ENCODE measurements at places on chromosomes 7 and 10.

GRCh38 chr7:52107355-52107754, 790.7 kb upstream of the COBL start:
- DNase-seq, result no peak

- no peak for DNase-seq
These were observed 104.7 kb downstream of the SFMBT2 start for GRCh38 chr10:7306147-7306546.

- no peak for DNase-seq
These were observed 106.8 kb downstream of the APBB1IP start for GRCh38 chr10:26544932-26545331.

GRCh38 chr10:19977097-19977521, 160.9 kb downstream of the PLXDC2 start:
- DNase-seq, result no peak

DNA sequence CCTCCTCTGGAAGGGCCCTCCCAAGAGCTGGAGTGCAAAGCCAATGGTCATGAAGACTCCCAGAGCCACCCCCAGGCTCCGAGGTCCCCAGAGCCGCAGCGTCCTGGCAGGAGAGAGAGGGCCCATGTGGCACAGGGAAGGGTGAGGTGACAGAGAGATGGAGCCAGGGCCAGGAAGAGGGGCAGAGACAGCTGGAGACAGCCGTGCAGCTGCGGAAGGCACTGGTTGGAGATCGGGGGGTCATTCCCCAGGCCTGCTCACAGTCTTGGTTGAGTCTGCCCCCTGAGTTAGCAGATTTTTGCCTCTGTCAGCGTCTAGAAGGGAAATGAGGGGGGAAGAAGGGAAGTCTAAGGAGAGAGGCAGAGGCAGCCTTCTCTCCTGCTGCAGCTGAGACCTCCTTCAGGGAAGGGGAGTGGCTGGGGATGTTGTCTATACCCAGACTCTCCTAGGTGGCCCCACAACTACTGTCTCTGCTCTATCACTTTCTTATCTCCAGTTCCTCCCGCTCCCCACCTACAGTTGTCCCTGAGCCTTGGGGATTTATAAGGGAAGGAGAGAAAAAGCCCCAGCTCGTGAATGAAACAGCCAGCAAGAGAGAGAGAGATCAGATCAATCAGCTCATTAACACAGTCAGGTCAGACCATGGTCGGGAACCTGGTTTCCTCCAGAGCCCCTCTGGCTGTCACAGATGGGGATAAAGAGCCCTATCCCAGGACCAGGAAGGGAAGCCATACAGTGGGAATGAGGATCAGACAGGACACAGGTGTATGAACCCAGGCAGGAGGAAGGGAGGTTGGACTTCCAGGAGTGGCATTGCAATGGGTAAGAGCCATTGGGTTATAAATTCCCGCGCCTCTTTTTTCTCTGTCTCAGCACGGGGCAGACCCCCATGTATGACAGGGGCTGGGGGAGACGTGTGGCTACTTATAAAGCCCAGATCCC, 1.2 kb downstream of the GAL3ST4 start:
- DNase-seq, result no peak

GRCh38 chr7:45576249-45576929, 2.2 kb downstream of the ADCY1 start:
- DNase-seq, result no peak

DNA sequence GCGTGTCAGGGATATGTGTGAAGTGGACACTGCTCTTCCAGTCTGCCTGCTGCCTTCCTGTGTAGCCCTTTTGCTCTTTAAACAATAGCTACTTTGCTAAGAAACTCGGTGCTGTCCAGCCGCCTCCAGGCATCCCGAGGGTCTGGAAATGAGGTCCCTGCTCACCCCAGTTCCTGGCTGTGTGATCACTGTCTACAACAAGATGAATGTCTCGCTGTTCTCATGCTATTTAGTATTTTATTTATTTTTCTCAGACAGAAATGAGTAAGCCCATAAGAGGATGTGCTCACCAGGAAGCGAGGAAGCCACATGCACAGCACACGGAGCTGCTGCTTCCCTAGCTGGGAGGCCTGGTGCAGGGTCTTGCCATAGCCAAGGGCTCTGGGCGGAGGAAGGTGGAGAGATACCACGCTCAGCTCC, 167.0 kb upstream of the PITRM1 start:
- no peak for DNase-seq

GRCh38 chr7:110105840-110106239, 985.1 kb upstream of the LRRN3 start:
- DNase-seq, result no peak

DNA sequence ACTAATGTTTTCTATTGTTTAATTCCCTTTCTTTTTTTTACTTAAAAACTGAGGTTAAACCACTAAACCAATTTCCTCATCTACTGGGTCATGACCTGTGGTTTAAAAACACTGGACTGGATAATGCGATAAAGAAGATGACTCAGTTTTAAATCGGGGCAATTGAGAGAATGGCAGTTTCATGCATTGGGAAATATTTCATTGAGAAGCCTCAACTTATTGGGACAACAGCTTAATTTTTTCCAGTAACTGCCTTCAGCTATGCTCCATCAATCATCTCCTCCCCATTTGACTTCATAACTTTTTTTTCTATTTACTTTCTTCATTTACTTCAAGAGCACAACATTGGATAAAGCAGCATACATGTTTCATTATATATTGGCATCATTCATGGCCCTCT, 61.8 kb upstream of the MET start:
- no peak for DNase-seq

GRCh38 chr10:11381511-11381910, 229.9 kb downstream of the USP6NL start:
- no peak for DNase-seq

DNA sequence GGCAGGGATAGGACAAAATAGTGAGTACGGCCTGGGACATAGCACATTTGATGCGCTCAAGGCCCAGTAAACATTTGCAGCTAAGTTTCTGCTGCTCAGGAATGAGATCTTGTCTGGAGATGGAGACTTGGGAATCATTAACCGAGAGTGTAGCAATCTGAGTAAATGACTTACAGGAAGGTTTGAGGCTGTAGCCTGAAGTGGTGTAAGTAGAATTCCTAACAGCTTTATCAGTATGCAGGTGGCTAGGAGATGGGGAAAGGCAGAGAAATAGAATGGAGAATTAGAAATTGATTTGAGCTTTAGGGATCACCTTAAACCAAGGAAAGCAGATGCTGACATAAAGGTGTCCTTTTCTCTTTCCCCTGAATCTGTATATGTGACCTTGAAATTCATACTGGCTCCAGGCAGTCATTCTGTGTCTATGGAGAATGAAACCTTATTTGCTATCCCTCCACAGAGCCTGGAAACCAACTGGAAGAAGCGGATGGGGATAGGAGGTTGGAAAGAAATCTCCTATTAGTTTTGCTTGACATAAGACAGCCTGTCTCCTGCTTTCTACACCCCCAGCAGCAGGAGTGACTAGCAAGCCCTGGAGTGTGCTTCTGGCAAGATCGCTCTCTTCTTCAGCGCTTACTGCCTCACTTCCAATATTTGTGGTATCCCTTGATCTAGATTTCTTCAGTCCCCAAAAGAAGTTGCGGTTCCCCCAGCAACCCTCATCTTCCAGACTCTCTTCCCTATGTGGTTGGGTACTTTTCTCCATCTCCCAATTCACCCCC, 6.4 kb upstream of the PON2 start:
- DNase-seq, result no peak

DNA sequence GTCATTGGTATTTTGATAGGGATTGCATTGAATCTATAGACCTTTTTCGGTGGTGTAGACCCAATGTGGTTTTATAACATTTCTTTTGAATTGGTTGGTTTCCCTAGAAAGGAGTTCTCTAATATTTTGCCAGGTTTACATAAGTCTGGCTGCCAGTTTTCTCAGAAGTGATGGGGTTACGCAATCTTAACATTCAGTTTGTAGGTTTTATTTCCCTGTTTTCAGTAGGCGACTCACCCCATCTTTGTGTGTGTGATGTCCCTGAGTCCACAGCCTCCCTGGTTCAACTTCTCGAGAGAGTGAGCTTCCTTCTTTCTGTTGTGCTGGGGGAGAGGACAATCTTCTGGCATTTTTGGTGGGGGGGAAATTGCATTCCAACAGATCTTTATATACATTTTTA, 9.6 kb upstream of the KIF5B start:
- no peak for DNase-seq

DNA sequence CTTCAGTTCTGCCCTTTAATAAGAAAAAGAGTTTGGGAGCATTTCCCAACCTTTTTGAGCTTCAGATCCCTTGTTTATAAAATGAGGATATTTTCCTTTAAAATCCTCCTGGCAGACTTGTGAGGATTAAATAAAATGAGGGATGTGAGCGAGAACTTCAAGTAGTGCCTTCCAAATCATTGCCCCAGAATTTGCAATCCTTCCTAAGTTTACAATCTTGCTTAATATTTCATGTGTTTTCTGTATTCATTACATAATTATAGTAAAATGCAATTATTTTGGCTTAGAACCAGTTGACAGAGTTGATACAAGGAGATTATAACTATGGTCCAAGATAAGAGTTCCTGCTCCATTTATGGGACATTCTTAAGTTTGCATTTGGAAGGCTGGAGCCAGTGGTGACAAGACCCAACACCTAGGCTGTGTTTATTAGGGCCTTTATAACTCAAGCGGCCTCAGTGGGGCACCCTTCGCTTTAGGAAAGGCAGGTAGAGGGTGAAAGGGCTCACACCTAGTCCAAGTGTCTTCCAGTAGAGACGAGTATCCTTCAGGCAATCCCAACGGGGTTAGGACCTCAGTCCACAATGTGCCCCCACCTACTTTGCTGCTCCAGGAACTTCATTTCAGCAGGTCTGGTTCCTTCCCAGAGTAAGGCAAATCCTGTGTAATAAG, 317.5 kb downstream of the WDR11 start:
- DNase-seq, result no peak

- DNase-seq, result no peak
These were observed 931 bp downstream of the SH2D4B start for GRCh38 chr10:80538481-80539185.

- DNase-seq, result no peak
These were observed 8.1 kb downstream of the CHN2 start for GRCh38 chr7:29202651-29203069.

- no peak for DNase-seq
These were observed 451.2 kb downstream of the PLXNA4 start for GRCh38 chr7:132125096-132125495.

DNA sequence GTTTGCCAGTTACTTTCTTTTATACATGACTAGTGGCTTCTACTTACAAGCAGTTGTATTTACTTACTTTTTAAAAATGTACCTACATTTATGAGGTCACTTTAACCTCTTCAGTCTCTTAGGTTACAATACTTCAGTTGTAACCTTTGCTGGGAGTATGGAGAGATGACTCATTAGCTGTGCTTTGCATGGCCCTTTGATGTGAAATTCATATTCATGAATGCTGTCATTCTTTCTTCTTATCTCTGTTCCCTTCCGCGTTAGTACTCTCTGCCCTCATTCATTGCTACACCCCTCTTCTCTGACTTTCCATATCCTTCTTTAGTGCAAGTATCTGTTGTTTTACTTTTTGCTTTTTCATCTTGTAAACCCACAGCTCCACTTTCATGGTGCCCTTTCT, 164.3 kb downstream of the BMPER start:
- no peak for DNase-seq

DNA sequence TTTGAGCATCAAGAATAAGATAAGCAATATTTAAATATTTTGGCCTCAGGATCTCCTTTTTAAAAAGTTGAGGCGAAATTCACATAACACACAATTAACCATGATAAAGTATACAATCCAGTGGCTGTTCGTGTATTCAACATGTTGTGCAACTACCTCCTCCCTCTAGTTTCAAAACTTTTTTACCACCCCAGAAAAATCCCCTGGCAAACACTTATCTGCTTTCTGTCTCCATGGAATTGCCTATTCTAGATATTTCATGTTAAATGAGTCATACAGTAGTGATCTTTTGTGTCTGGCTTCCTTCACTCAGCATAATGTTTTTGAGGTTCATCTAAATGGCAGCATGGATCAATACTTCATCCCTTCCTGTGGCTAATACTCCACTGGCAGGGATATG, 31.8 kb upstream of the IL15RA start:
- DNase-seq, result no peak

GRCh38 chr7:155882596-155882995, 70.3 kb upstream of the SHH start:
- DNase-seq, result no peak

DNA sequence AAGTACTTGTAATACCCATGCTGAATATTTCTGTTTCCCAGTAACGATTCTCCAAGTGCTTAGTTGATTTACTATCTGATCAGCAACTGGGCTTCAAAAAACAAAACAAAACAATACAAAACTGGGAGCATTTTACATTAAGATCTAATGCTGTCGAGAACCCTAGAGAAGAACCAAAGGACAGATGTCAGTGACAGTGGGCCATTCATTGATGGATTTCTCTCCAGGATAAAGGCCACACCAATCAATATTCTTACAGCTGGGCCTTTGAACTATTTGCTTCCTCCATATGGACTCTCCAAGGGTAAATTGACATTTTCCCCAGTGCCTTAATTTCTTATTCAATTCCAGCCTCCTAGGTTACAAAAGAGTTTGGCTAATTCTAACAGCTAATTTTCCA, 217.5 kb downstream of the ADAM12 start:
- DNase-seq, result no peak

- DNase-seq, result no peak
These were observed 569.5 kb upstream of the LRRN3 start for GRCh38 chr7:110521357-110521911.

GRCh38 chr7:105649727-105650381, 68.6 kb upstream of the EFCAB10 start:
- no peak for DNase-seq

- no peak for DNase-seq
These were observed 7.5 kb downstream of the SFXN3 start for GRCh38 chr10:101038484-101038883.

- DNase-seq, result no peak
These were observed 2.3 kb downstream of the IL6 start for GRCh38 chr7:22729180-22729825.
